Hindlimb muscle (tissue), 1 donor: ENCODE measurements at places on chromosomes 11 and 22.
A peak's percentile ranks its signal among the peaks of the same experiment; 100 is the strongest.

- DNase-seq = no peak
These were observed 3.0 kb downstream of the RHOD start for GRCh38 chr11:67059671-67060070.

DNA sequence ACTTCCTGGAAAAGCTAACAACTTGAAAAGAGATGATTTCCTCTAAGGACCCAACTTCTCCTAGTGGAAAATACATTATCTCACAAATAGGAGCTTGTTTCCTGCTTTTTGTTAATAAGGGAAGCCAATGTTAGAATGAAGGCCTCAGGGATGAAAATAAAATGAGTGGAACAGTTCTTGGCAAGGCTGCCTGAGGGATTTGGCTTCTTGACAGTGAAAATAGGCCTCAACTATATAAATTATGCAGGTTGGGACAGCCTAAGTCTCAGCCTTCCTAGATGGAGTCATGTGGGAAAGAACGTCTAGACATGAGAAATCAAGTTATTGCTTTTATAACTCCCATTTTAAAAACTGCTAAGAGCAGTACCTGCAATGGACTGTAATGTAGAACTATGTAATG, 92.8 kb upstream of the FIBIN start:
- DNase-seq = peak; percentile 82

DNA sequence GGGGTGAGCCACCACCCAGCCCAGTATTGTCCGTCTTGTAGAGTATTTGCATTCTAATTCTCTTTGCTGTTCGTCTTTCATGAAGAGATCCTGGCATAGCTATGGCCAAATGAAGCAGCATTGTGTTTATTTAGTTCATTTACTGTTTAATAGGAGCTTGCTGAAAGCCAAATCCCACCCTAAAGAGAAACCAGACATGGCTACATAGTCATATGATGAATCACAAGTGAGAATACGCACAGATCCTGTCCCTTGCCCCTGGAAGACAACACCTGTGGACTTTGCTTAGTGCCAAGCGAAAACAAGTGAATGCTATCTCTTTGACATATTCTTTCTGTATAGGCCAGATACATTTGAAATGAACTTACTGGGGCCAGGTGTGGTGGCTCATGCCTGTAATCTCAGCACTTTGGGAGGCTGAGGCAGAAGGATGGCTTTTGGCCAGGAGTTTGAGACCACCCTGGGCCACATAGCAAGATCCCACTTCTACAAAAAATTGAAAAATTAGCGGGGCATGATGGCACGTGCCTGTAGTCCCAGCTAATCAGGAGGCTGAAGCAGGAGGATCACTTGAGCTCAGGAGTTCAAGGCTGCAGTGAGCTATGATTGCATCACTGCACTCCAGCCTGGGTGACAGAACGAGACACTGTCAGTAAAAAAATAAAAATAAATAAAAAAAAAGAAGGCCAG, 5.1 kb upstream of the ARFGAP3 start:
- DNase-seq = no peak

DNA sequence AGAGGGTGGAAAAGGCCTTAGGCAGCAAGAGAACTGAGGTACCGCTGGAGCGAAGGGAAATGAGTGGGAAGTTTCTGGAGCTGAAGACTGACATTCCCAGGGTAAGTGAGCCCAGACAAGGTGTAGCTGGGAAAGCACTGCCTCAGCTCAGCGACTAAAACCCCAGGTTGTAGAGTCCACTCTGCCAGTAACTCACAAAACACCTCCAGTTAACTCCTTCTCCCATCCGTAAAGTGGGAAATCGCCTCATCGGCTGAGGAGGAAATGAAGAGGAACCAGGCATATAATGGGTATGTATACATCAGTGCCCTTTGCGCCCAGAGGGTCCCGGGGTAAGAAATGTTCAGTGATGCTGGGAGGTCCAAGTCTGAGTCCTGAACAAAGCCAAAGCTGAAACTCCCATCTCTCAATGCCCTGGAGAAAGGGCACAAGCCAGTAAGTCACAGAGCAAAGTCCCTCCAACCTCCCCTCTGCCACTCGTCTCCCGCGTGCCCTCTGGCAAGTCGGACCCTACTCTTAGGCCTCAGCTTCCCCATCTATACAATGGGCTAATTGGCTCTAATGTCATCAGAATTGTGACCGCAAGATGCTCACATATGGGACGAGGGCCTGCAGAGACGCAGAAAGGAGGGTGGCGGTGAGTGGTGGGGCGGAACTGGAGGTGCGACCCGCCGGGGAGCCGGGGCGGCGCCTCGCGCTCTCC, 588 bp downstream of the VPS37C start:
- no peak for DNase-seq

GRCh38 chr22:42933485-42934091, 76.5 kb upstream of the ARFGAP3 start:
- peak; percentile 87 for DNase-seq

- DNase-seq = peak; percentile 61
These were observed 28.7 kb downstream of the CHRDL2 start for GRCh38 chr11:74702383-74703007.

DNA sequence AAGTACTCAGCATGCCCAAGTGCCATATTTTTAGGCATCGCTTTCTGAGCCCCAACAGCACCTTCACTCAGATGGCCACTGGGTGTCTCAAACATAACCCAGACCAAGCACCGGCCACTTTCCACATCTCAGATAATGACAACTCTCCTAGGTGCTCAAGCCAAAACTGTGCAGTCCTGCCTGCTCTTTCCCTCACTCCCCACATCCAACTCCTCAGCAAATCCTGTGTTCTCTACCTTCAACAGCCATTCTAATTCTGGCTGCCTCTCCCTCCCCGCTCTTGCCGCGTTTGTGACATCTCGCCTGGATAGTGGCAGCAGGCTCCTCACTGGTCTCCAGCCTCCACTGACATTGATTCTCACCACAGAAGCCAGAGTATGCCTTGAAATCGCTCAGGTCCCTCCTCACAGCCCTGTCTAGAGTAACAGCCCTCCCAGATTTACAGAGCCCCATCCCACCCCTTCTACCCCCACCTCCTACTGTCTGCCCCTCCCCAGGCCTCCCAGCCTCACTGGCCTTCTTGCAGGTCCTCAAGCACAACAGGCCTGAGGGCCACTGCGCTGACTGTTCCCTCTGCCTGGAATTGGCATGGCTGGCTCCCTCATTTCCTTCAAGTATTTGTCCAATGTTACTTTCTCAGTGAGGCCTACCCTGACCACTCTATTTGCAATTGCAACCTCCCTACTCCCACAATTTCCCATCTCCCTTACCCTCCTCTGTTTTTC, 1.3 kb upstream of the PHETA2 start:
- DNase-seq = no peak

DNA sequence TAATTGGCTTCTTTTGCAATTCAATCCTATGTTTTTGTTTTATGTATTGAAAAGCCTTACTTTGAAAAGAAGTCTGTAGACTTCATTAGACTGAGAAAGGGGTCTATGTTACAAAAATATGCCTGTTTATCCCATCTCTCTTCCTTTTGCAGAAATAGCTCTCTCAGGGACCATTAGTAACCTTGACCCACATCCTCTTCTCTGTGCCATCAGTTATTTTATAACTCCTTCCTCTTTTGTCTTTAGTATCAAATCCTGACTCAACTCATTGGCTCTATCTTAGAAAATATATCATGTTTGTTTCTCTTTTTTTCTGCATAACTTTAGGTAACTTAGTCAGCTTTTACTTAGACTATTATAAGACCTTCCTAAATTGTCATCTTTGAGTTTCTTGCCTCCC, 20.3 kb downstream of the ZC3H12C start:
- no peak for DNase-seq

GRCh38 chr22:30753701-30754100, 59.0 kb downstream of the OSBP2 start:
- no peak for DNase-seq

DNA sequence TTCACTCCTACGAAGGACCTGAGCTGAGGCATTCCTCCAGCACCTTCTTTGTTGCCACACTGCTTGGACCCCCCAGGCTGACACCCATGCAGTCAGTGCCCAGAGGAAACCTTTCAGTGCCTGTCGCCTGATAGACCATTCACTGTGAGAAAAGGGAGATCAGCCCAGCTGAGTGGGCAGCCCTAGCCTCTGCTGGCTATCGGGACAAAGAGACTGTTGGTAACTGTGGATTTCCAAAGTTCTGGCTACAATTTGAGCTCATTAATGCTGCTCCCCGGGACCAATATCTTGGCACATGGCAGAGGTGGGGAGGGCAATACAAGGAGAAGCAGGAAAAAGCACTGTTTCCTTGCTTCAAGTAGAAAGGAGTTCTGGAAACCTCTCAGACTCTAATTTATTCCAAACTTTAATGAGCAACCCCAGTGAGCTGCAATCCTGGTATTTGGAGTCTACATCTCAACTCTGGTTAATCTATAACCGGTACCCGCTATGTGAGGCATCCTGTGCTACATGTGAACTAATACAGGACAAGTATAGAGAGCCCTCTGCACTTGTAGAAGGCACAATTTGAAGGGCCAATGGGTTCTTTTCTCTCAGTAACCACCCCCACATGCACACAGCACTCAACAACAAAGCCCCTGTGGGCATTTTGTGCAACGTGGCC, 200.7 kb upstream of the NCAM1 start:
- DNase-seq = no peak

- DNase-seq = no peak
These were observed 33.9 kb downstream of the AAMDC start for GRCh38 chr11:77854838-77855237.

DNA sequence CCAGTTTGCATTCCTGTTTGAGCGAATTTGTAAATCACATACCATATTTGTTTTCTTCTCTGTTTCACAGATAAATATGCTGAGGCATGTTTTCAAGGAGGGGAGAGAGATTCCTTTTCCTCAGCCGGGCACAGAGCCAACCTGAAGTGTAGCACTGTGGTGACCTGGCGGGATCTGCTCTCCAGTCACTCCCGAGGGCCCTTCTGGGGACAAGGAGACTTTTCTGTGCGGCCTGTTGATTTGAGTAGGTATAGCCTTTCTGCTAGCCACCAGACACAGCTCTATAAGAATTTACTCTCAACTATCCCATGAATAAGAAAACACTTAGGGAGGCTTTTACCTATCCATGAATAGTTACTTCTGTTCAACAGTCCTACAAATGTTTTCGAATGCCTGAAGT, 63.5 kb upstream of the FDX1 start:
- DNase-seq = no peak

- DNase-seq = peak; percentile 11
These were observed 710.9 kb upstream of the FAT3 start for GRCh38 chr11:91513734-91514133.

GRCh38 chr11:120467627-120468026, 43.9 kb upstream of the GRIK4 start:
- DNase-seq = no peak

DNA sequence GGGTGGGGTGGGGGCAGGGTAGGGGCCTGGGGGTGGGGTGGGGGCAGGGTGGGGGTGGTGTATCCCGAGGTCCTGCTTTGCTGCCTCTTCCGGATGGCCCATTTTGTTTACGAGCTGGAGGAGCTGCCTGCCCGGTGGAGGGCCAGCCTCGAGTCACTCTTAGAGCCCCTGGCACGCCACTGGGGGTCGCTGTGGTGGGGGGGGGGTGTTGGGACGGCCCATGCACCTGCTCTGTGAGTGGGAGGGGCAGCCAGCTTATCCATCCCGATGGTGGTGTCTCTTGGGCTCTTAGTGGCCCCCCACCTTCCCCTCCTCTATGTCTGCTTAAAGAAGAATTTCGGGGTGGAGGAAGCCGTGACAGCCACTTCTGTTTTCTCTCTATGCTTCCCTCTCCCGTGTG, 24.6 kb downstream of the MRGPRD start:
- DNase-seq = no peak

DNA sequence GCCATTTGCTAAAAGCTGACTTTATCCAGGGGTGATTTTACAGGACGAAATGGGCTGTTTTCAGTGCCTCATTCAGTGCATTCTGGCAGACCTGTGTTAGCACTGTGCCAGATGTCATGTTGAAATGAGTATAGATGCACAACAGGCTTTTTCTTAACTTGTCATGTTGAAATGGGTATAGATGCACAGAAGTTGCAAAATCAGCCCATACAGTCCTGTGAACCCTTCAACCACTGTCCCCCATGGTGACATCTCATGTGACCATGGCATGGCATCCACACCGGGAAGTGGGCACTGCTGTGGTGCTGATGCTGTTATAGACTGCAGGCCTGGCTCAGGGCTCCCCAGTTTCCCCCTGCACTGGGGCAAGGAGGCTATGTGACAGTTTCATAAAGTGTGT, 2.5 kb downstream of the TALDO1 start:
- no peak for DNase-seq

GRCh38 chr22:19663821-19664355, 50.4 kb upstream of the SEPTIN5 start:
- no peak for DNase-seq

DNA sequence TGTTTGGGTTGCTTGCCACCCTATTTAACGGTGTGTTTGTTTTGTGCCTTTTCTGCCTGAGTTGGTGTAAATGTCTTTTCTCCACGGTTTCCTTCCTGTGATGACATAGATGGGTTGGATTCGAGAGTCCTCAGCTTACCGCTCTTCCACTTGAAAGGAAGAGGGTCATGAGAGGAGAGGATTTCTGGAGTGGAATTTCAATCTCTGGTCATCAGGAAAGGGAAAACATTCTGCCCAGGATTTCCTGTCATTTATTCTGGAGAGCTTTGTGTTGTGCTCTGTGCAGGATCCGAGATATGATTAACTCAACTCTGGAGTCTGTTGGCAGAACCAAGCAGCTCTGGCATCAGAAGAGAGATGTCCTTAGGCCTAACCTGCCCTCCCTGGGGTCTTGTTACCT, 605.2 kb downstream of the NTM start:
- no peak for DNase-seq

DNA sequence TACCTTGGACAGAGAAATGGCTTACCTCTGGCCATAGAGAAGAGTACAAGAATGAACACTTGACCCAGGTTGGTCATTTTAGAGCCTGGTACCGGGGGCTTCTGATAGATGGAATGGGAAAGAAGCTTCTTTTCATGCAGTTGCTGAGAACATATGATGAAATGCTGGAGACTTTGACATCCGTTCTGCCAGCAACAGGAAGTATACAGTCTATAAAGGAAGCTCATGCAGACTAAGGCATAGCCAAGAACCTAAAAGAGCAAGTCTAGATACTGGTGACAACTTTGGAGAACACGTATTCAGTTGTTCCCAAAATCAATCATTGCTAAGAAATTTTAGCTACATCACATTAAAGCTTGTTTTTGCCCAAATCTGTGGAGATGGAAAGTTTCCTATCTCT, 894.6 kb downstream of the METTL15 start:
- no peak for DNase-seq

- no peak for DNase-seq
These were observed 15.6 kb downstream of the TMEM123 start for GRCh38 chr11:102436976-102437375.

DNA sequence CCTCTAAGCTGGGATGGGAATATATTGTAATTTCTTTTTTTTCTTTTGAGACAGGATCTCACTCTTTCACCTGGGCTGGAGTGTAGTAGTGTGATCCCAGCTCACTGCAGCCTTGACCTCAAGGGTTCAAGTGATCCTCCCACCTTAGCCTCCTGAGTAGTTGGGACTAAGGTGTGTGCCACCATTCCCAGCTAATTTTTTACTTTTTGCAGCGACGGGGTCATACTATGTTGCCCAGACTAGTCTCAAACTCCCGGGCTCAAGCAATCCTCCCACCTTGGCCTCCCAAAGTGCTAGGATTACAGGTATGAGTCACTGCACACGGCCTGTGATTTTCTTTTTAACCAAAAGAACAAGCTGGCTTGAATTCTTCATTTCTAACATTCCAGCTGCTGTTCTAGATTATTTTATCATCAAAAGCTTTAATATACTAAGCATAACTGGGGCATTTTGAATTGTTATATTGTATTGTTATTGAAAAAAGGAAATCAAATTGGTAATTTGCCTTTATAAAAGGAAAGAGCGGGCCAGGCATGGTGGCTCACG, 26.8 kb upstream of the PPP2R1B start:
- DNase-seq = no peak
